Activated CD8-positive, alpha-beta memory T cell treated with anti-CD3 and anti-CD28 coated beads for 1 hour (primary cell): ENCODE measurements at places on chromosomes 1 and 21.

DNA sequence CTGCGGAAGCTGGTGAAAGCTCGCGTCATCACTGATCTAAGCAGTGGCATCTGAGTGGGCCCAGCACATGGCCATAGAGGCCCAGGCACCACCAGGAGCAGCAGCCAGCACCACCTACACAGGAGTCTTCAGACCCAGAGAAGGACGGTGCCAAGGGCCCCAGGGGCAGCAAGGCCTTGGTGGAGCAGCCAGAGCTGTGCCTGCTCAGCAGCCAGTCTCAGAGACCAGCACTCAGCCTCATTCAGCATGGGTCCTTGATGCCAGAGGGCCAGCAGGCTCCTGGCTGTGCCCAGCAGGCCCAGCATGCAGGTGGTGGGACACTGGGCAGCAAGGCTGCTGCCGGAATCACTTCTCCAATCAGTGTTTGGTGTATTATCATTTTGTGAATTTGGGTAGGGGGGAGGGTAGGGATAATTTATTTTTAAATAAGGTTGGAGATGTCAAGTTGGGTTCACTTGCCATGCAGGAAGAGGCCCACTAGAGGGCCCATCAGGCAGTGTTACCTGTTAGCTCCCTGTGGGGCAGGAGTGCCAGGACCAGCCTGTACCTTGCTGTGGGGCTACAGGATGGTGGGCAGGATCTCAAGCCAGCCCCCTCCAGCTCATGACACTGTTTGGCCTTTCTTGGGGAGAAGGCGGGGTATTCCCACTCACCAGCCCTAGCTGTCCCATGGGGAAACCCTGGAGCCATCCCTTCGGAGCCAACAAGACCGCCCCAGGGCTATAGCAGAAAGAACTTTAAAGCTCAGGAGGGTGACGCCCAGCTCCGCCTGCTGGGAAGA is 3.2 kb upstream of the ARTN start:
- DNase-seq, result no peak

GRCh38 chr1:222416001-222416791 is 131.7 kb downstream of the HHIPL2 start:
- DNase-seq, result no peak

DNA sequence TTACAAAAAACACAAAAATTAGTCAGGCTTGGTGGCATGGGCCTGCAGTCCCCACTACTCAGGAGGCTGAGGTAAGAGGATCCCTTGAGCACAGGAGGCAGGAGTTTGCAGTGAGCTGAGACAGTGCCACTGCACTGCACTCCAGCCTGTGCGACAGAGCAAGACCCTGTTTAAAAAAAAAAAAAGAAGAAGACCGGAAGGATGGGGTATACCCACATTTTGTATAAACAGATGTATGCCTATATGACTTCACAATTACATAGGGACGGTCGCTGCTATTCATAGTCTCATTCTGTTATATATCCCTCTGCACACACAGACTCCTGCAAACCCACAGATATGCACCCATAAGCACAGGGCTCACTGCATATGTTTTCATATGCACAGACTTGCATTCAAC is 12.7 kb downstream of the LCK start:
- no peak for DNase-seq

- no peak for DNase-seq
Observed at GRCh38 chr1:232250838-232251237, 379.1 kb downstream of the SIPA1L2 start.

GRCh38 chr1:172002725-172003345 is 161.5 kb downstream of the DNM3 start:
- no peak for DNase-seq

DNA sequence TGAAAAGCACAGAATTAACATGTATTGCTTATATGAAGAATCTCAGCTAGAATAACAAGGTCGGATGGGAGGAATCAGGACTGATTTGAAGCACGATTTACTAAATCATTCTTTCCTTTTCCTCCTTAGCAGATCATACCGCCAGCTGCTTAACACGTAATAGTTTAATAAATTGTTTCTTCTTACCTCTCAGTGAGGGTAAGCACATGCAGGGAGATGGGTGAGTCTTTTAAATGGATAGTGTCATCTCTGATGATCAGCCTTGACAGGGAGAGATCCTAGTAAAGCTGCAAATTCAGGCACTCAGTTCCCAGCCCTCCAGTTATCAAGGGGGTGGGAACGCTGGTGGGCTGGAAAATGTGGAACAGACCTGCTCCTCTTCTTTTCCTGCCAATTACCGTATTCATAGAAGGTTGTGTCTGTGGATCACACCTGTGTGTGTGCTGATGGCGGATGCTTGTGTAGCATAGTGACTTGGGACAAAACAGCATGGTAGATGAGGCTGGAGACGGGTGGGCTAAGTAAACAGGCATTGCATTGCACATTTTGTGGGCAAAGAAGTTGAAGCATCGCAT is 30.7 kb downstream of the NTPCR start:
- no peak for DNase-seq

GRCh38 chr1:1171161-1171545 is 2.5 kb upstream of the TTLL10 start:
- no peak for DNase-seq

- DNase-seq, result no peak
Observed at GRCh38 chr21:45366931-45367401, 38.0 kb upstream of the COL18A1 start.

DNA sequence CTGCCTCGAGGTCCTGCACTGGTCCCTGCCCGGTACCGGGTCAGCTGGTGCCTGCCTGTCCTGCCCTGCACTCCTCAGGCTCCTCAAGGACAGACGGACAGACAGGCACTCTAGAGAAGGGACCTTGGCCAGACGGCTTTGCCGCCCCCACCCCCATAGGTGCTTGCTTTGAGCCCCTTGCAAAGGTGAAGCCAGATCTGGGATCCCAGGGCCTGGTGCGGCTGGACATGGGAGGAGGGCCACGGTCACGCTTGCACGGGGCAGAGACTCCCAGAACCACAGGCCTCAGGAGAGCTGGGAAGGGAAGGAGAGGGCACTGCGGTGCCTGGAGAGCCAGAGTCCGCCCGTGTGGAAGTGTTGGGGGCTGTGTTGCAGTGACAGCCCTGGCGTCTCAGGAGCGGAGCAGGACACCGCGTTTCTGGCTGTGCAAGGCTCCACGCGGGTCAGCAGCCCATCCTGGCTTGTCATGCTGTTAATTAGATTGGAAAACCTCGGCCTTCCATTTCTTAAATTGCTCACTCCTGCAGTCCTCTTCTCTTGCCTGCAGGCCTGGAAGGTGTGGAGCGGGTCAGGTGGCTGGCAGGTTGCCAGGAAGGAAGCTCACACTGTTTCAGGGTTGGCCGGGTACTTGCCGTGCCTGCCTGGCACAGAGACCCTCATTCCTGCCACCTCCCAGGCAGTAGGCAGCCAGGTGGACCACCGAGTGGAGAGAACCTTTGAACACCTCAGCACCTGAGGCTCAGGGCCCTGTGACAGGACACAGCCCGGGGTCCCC is 16.3 kb downstream of the COL18A1 start:
- DNase-seq, result no peak
